ENCODE measurements at places on chromosomes 11 and 22.

DNA sequence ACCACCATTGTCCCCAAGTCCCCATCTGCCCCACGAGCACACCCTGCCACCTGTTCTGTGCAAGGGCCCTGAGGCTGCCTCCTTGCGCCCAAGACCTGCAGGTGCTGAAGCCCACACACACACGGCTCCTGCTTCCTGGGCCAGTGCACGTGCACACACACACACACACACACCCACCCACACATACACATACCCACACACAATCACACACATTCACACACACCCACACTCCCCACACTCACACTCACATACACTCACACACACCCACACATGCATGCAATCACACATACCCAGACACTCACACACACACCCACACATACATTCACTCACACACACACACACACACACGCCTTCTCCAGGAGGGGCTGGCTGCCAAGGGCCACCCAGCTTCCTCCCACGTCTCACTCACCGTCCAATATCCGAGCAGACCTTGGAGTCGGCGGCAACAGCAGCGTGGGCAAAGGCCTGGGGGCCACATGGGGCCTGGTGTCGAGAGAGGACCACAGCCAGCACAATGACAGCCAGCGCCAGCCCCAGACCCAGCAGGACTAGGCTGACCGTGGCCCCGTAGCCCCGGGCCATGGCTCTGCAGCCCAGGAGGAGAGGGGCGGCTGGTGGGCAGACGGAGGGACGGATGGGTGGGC is 616 bp downstream of the GGT5 start:
- DNase-seq, result no peak

GRCh38 chr11:120383518-120384155 is 47.4 kb downstream of the ARHGEF12 start:
- DNase-seq, result no peak

DNA sequence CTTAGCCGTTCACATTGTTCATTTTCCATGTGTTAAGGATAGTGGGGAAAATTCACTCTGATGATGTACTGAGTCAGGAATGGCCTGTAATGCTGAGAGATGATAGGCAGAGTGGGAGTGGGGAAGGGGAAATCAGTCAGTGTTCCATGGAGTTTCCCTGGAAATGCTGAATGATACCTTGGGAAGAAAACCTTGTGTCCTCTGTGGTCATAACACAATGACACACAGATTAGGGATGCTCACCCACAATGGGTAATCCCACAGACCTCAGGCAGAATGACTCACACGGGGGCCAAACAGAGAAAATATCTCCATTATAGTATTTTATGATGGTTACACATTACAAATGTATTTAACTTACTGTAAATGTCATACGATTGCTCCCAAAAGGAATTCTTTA is 118.0 kb downstream of the SNX19 start:
- DNase-seq, result no peak

DNA sequence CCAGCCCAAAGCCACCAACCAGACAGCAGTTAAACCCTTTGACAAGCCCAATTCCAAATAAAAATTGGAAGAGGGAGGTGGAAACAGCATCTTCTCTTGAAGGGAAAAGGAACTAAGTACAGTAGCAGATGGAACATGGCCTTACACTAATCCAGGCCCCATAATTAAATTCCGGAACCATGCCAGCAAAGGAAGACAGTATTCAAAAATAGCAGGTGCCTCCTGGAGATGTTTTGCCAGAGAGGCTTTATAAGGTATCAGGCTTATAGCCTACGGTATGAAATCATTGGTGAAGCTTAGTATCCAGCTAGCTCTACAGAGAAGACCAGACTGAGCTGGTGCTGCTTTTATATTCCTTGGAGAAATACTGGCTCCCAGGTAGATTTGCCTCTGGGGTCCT is 344.1 kb upstream of the API5 start:
- DNase-seq, result no peak

DNA sequence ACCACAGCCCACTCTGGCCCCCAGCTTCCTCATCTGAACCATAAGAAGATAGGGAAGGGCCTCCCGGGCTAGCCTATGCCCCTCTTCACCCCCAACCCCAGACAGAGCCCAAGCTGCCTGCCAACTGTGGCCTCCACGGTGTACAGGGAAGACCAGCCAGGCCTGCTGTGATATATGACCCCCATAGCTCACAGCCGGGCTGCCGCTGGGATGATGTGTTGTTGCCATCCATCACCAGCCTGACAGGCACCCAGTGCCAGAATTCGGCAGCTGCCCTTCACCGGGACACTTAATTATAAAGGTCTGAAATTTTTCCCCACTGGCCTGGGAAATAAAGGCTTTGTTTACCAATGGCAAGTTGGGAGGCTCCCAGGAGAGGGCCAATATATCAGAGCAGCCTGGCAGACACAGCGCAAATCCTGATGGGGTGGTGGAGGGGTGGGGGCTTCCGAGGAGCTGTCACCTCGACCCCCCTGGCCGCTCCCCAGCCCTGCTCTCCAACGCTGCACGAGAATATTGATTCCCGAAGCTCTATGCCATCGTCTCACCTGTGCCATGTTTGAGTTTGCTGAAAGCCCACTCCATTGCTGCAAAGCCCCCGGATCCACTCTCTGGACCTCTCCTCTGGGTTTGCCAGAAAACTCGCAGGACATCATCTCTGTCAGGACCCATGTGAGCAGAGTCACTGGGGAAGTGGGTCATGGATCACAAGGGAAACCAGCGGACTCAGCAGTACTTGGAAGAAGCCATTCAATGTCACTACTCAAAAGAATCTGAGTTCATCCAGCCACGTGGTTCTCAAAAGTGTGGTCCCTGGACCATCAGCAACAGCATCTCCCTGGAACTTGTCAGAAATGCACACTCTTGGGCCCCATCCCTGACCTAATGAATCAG is 296.9 kb downstream of the MN1 start:
- no peak for DNase-seq

GRCh38 chr11:5507933-5508305 is 1.8 kb downstream of the UBQLN3 start:
- DNase-seq, result no peak

DNA sequence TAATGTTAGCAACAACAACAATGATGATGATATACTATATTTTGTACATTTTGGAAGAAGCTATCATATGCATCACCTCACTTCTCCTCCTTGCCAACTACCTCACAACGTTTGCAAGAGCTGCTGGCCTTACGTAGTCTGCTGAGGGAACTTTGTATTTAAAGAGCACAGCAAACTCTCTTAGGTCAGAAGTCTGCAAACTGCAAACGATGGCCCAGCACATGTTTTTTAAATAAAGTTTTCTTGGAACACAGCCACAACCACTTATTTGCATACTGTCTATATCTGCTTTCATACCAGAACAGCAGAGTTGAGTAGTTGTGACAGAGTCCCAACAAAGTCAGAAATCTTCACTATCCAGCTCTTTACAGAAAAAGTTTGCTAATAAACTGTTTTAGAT is 261.7 kb downstream of the TENM4 start:
- DNase-seq, result no peak

DNA sequence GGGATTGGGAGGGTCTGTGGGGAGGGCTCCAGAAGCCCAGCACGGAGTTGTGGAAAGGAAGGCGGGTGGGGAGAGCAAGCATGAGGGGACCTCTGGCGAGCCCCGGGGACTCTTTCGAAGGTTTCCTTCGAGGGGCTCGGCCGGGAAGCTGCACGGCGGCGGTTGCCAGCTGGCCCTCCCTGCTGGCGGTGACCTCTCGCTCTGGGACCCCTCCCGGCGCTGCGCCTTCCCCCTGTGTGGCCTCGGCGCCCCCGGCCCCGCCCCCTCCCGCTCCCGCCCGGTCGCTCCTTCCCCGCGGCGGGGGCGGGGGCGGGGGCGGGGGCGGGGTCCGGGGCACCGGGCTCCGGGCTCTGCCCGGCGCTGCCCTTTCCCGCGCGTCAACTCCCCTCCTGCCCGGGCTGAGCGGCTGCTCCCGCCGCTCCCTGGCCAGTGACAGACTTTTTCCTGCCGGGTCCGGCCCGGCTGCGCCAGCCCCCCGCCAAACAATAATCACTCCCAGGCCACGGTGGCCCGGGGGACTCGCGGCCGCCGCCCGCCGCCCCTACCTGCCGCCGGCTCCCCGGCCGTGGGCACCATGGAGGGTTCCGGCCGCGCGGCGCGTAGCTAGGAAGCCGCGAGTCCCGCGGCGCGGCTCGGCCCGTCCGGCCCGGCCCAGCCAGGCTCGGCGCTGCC is 941 bp downstream of the CLCF1 start:
- no peak for DNase-seq

DNA sequence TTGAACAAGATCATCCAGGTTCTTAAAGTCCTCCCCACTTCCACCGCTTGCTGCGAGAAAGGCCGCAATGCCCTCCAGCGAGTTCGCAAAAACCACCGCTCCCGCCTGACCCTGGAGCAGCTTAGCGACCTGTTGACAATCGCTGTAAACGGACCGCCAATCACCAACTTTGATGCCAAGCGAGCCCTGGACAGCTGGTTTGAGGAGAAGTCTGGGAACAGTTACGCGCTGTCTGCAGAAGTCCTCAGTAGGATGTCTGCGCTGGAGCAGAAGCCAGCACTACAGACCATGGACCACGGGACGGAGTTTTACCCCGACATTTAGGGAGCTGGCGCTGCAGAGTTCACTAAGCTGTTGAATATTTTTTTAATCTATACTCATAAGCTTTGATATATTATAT is 58.3 kb downstream of the SYT13 start:
- no peak for DNase-seq

DNA sequence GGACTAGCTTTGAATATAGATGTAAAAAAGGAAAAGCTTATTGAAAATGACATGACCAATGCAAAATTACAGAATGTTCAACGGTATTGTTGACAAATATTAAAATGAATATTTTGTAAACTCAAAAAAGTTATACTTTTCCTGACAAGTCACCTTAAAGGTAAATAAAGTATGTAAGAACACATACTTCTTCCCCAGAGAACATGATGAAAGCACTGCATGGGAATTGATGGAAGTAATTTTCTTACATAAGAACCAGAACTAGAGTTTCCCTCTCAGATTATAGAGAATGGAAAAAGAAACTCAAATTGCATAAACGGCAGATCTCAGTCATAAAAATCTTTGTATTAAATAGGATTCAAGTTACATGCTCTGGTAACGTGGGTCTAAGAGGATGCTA is at the start of gene OR4P4:
OR4P4 (plus strand) TSS at position 301 of the 400 bp plus-strand sequence.
- no peak for DNase-seq

GRCh38 chr11:128053981-128054931 is 533.1 kb downstream of the ETS1 start:
- no peak for DNase-seq

DNA sequence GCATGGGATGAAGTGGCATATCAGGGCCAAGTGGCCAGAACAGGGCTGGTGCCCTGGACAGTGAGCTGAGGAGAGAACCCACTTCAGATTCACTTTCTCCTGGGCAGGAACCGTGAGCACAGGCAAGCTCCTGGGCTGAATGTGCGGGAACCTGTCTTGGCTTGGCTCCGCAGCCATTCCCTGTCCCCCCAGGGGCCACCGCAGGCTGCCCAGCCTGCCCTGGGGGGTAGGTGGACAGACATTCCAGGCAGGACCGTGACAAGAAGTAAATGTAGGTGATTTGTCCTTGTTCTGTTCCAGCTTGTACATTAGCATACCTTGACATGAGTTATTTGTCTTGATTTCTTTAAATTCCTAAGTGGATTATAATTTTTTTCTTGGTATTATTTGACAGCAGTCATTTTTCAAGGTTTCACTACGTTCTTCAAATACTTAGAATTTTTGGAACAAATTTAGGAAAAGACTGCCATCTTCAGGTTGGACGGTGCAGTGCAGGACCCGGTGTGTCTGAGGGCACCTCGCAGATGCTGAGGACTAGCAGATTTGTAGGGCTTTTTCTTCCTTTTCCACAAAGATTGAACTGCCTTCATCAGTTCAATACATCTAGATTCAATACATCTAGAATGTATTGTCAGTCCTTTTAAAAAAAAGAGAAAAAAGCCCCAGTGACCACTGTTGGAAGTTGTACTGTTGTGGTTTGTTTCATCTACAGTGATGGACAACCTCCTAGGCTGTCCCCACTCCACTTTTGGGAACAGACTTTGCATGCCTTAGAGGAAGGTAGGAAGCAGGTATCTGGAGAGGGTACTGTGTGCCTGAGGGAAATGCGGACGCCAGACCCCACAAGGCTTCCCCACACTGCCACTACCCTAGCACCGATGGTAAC is 115.1 kb upstream of the RASSF10 start:
- peak; percentile 55 for DNase-seq

GRCh38 chr22:31474743-31475142 is 14.9 kb downstream of the EIF4ENIF1 start:
- no peak for DNase-seq

GRCh38 chr11:64743591-64744543 is at the start of gene RASGRP2:
TSS of gene RASGRP2 (minus strand) at chr11:64744142. CDS start at chr11:64742866, 1,276 bp downstream.
- DNase-seq, result peak; percentile 85

- no peak for DNase-seq
Observed at GRCh38 chr22:50141462-50141861, 29.1 kb upstream of the PANX2 start.

- no peak for DNase-seq
Observed at GRCh38 chr22:46088541-46089311, 61.6 kb upstream of the PPARA start.

DNA sequence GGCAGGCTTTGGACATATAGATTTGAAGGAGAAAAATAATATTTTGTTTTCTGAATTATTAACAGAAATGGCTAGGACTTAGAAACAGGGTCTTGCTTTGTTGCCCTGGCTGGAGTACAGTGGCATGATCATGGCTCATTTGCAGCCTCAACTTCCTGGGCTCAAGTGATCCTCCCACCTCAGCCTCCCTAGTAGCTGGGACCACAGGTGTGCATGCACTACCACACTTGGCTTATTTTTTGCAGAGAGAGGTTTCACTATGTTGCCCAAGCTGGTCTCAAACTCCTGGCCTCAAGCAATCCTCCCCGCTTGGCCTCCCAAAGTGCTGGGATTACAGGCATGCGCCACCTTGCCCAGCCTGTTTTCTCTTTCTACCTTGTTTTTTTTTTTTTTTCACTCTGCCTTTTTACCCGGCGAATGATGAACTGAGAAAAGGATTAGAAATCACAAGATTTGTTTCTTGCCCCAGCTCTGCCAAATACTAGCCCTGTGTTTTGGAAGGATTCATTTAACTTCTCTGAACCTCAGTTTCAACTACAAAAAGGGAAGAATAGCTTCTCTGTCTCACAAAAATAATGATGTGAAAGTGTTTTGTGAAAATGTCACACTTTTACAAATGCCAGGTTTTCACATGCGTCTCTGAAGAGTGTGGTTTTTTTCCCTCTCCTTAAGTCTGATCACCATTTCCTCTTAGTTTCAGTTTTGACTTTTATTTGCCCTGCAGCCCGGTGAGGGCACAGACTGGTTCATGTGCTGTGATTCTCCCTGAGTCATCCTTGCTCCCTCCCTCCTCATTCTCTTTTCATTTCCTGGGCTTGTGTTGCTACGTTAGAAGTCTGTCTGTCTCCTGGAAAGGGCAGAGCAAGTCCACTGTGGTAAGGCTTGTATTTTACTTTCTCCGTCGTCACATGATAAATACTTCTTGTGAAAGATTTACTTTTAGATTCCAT is 67.7 kb downstream of the BCL2L13 start:
- peak; percentile 73 for DNase-seq

Measured in activated CD4-positive, alpha-beta T cell treated with anti-CD3 and anti-CD28 coated beads, Interleukin-2, Interleukin-6, amounts not matched to agents 100 ng/mL and 50 ng/mL, durations not matched to agents 16 hours and 8 hours (primary cell).